ENCODE measurements at places on chromosomes 5 and 9.

GRCh38 chr5:112895682-112896081 lies 26.3 kb downstream of the REEP5 start:
- peaks cover 50% of the 10 kb centered on the region for H3K36me3 ChIP-seq
- ATAC-seq, result no peak
- no peak overlapping the region for H3K4me3 ChIP-seq
- peaks cover 35% of the 10 kb centered on the region for H3K4me1 ChIP-seq
- H3K27ac ChIP-seq, result peak overlapping the region; percentile 54

DNA sequence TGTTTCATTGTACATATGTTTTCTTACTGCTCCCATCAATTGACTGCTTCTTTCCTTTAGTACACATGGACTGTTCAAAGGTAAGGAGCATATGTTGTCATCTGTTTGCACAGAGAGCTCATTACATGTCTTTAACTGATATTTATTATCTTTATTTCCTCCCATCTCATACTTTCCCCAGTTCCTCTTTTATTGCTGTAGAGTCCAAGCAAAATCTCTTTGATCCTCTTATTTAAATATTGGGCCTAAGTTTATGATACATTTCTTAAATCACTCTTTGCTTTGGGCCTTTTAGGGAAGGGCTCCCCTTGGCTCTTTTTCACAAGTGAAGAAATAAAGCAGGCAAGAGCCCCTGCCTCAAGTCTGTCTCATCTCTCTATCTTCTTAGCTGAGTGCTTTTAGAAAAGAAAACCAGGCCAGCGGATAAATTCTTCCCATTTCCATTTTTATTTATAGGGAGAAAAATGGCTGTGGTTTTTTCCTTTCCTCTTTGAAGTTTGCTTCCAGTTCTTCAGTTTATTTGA lies 152.4 kb downstream of the DOCK2 start:
- H3K27me3 ChIP-seq, result no peaks in the 10 kb centered on the region
- H3K36me3 ChIP-seq, result peaks cover 73% of the 10 kb centered on the region
- H3K4me1 ChIP-seq, result peaks cover 17% of the 10 kb centered on the region
- H3K27ac ChIP-seq, result peak overlapping the region; percentile 33
- no peak overlapping the region for H3K4me3 ChIP-seq

DNA sequence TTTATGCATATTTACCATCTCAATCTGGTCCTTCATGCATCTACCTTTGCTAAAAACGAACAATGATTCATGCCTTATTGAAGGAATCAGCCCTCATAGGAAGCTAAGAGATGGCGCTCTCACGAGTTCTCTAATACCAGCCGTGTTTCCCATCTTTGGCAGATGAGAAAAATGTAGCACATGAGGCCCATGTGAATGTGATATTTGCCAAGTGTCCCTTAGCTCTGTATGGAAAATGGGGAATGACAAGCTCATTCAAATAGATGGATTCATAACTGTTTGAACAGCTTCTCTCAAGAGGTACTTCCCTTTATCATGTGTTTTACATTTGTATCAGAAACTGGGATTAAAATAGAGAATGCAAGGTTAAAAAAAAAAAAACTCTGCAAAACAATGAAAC lies 66.1 kb downstream of the TTC39B start:
- ATAC-seq, result no peak
- no peaks in the 10 kb centered on the region for H3K27me3 ChIP-seq
- H3K4me3 ChIP-seq, result no peak overlapping the region

DNA sequence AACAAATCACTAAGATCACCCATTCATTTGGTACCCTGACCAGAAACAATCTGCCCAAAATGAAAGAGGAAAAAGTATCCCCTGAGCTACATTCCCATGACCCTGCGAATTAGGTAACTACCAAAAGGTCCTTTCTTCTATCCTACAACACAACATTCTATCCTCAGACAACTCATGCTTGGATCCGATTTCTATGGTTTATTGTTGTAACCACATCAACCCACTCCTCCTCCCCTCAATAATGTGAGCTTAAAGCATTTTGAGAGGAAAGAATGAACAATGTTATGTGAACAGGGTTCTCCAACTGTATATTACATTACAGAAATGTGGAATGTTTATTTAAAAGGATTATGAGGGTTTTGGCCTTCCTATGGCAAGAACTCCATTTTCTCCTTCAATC lies 4.0 kb downstream of the SLC35D2 start:
- H3K36me3 ChIP-seq, result peaks cover 21% of the 10 kb centered on the region
- no peak overlapping the region for H3K4me3 ChIP-seq

DNA sequence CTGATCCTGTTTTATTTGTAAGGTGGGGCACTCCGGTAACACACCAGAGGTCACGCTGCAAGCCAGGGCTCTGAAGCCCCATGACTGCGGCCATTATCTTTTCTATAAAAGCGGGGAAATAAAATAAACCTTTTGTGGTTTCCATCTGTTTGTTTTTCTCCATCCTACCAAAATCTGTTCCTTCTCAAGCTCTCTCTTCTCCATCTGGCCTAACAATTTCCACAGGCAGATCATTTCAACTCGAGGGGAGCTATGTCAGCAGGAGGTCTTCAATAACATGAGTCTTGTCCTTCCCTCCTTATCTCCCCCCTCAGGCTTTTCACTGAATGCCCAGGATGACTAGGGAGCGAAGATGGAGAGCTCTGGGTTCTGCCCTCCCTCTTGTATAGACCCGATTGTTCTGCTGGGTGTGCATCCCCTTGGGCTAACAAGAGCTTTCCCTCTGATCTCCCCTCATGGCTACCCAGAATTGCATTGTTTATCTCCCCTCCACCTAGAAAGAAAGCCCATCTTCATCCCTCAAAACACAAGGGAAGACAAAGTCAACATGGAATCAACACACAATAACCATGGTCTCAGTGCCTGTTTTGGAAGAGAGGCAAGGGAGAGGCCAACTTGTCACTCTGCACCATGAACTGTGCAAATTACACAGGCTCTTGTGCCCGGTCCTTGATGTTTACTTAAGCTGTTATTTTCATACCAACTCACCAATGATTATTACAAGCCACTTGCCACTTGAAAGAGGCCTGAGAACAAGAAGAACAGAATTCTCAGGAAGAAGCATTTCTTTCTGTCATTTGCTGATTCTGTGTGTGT lies 187.8 kb downstream of the FANCC start:
- no peak overlapping the region for H3K4me3 ChIP-seq
- no peaks in the 10 kb centered on the region for H3K27me3 ChIP-seq
- no peak overlapping the region for H3K27ac ChIP-seq
- no peak for ATAC-seq

GRCh38 chr9:93365427-93366118 lies 85.9 kb upstream of the FAM120A start:
- no peak overlapping the region for H3K27ac ChIP-seq
- H3K27me3 ChIP-seq, result peaks cover 42% of the 10 kb centered on the region
- ATAC-seq, result no peak
- peaks cover 8% of the 10 kb centered on the region for H3K4me1 ChIP-seq

- no peak overlapping the region for H3K27ac ChIP-seq
- H3K36me3 ChIP-seq, result no peaks in the 10 kb centered on the region
- ATAC-seq, result no peak
- H3K4me1 ChIP-seq, result no peaks in the 10 kb centered on the region
- H3K27me3 ChIP-seq, result no peaks in the 10 kb centered on the region
Measured at GRCh38 chr9:73074176-73074708, 77.4 kb upstream of the ANXA1 start.

- H3K4me1 ChIP-seq, result no peaks in the 10 kb centered on the region
- no peaks in the 10 kb centered on the region for H3K36me3 ChIP-seq
- H3K4me3 ChIP-seq, result no peak overlapping the region
- no peak overlapping the region for H3K27ac ChIP-seq
- no peaks in the 10 kb centered on the region for H3K27me3 ChIP-seq
Measured at GRCh38 chr9:16030528-16031185, 477.8 kb downstream of the CCDC171 start.

Measured in stimulated activated memory B cell treated with anti-CD40 and anti-IgM and Interleukin-4, amounts not matched to agents 10 μg/mL and 1 μg/mL and 100 μg/mL, for 72 hours (primary cell).